EL (cell line): ENCODE measurements at places on chromosomes 7 and 10.

- no peak for DNase-seq
Measured at GRCh38 chr10:77084431-77085144, 553.0 kb downstream of the KCNMA1 start.

- DNase-seq: no peak
Measured at GRCh38 chr7:30562498-30562897, 32.2 kb upstream of the GARS1 start.

DNA sequence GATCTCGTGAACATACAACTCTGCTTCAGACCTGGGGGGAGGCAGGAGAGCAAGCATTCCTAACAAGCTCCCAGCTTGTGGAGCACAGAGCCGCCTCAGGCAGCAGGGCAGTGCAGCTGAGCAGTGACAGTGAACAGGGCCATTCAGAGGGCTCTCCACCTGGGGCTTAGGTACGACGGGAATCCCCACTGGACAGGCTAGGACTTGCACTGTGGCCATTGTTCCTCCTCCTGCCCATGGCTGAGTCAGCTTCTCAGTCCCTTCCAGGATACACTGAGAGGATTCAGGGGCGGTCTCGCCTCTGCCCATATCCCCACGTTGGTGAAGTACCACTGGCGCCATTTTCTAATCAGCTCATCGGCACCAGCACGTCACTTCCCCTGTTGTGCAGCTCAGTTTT, 71.1 kb downstream of the FIGNL1 start:
- no peak for DNase-seq

DNA sequence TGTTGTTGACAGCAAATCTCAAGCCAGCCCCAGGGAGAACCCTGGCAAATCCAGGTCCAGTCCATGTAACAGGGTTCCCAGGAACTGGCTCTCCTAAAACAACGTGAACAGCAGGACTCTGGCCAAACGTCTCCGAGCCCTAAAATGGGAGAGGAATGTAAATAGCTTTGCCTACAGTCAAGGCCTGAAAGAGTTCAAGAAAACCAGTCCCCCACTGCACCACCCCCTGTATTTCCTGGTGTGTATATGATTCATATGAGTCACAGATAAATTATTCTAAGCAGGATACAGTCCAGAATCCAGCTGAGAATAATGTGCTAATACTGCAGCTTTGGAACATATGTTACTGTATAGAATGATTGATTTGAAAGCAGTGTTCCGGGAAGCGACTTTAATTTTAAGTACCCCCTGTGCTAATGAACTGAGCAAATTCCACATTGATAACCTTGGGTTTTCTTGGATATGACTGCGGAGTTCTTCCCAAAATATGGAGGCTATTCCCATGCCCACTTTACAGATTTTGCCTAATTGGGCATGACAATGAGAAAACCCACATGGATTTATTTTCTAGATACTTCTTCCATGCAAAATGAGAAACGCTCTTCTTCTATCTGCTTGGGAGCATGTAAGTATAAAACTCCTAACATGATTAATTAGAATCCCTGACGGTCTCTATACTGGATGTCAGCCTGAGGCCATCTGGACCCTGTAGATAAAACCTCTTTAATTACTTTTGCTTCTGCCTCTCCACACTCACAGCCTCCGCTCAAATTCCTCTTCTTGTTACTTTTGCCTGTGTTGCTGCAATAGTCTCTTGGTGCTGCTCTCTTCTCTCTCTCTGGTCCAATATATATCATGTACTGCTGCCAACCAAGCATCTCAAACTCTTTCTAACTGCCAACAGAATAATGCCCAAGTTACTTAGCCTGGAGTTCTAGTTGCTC, 50.2 kb downstream of the LAMB4 start:
- DNase-seq: peak; percentile 88

DNA sequence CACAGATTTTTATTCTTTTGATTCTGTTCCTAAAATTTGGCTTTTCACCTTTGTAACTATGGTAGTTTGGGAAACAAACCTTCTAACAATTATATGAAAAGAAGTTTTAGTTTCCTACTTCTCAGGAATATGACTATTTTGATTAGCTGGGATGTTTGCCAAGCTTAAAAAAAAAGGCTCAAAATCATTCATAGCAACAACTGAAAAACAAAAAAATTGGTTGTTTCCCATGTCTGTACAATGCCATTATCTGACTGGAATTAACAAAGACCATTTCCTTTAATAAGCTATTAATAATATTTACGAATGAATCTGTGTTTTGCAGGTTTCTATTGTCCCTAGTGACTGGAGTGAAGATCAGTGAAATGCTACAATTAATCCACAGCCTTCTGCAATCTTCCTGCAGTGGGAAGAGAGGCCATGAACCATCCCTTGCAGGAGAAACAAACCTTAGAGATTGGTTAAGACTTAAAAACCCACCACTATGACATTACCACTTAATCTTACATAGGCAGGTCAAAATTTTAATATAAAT, 4.2 kb downstream of the PURB start:
- no peak for DNase-seq

DNA sequence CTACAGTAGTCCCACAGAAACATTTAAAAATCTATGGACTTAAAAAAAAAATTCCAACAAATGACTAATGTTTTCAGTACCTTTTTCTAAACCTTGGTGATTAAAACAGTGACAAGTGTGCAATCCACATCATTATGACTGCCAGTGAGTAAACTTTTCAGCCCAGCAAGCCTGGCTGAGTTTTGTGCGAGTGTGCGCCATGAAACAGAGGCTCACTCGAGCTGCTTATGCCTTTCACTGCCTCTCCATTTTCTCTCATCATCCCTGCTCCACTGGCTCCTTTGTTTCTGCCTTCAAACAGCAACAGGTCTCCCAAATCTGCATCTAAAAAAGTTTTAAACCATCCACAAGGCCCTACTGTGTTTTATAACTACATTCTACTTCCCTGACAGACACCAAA, 105.8 kb downstream of the USP6NL start:
- no peak for DNase-seq

GRCh38 chr10:86931872-86932271, 25.5 kb downstream of the MMRN2 start:
- no peak for DNase-seq
